Psoas muscle (tissue), 8 donors: ENCODE measurements at places on chromosomes 4 and X. TPM values are rescaled to one million over a fixed set of nuclear protein-coding genes. Genes with fewer than 3 reads are reported as not detected.

- DNase-seq: no peak
Observed at GRCh38 chr4:141782205-141782604, 145.8 kb downstream of the IL15 start.

DNA sequence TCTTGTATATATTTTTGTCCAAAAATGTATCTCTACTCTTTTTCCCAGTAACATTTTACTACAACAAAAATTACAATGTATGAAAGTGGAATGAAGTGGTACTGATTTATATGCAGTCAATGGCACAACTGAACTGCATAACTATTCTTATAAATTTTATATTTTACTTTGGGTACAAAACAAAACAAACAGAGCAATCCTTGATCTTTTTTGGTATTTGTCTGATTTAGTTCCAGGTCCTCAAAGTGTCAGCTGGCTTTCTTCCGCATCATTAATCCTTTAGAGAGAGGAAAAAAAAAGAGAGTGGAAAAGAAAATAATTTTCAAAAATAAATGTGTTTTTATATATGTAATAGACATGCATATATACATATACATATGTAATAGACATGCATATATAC lies 252.4 kb upstream of the SLIT2 start:
- no peak for DNase-seq

- DNase-seq: no peak
Observed at GRCh38 chrX:103846386-103846785, 14.3 kb upstream of the RAB9B start.

GRCh38 chrX:35380808-35381700 lies 417.1 kb upstream of the MAGEB16 start:
- DNase-seq: no peak

DNA sequence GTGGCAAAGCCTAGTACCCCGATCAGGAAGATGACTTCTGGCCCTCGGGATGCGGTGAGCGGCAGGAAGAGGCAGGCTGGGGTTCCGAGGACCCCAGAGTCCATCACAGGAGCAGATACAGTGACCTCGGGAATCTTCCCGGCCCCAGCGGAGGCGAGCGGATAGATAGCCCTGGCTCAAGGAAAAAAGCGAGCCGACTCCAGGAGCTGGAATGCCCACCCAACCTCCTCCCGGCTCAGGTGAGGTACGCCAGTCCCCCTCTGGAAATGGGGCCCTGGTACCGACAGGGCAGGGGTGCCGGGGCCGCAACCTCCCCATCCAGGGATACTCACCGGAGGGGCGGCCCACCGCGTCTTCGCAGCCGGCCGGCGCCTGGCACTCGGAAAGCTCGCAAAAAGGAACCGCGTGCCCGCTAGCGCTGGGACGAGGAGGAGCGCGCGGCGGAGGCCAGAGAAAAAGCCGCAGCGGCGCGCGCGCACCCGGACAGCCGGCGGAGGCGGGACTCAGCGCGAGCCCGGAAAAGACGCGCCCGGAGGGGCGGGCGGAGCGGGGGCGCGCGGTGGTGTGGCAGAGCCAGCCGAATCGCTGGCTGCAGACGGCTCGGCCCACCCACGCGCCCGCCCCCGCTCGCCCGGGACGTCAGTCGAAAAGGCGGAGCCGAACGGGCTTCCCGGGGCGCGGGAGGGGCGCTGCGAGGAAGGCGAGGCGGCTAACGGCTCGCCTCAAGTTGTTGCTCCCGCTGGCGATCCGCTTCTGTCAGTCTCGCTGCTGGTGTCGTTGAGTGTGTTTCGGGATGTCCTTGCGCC lies at the start of gene ACSL4:
Gene ACSL4 (minus strand): TSS at position 451 of the 806 bp plus-strand sequence. CDS start 49,894 bp downstream, outside the sequence.
- DNase-seq: peak; percentile 94

DNA sequence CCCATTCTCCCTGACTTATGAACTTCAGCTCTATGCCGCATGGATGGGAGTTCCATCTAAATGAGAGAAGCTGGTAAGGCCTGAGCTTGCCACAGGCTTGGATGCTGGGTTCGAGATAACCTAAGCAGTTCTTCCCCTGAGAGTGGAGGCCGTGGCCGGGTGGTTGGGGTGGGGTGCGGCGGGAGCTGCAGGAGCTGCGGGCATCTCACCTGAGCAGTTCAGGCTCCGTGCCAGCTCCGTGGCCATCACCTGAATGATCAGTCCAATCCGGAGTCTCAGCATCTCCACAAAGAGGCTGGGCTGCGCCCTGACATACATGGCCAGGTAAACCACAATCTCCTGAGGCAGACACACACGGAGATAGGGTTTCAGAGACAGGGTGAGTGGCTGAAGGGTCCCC lies 77.6 kb downstream of the PHKA2 start:
- DNase-seq: no peak

DNA sequence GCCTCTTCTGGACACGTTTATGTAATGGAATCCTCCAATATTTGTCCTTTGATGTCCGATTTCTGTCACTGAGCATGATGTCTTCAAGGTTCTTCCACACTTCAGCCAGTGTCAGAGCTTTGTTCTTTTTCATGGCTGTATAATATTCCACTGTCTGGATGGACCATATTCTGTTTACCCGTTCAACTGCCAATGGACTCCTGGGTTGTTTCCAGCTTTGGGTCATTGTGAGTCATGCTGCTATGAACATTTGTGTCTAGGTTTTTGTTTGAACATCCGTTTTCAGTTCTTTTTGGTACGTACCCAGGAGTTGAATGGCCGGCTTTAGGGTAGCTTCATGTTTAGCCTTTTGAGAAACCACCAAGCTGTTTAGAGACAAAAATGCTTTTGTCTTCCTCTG lies 93.2 kb downstream of the SHOX start:
- no peak for DNase-seq

- DNase-seq: no peak
Observed at GRCh38 chr4:56630876-56631666, 50.0 kb downstream of the HOPX start.

GRCh38 chrX:71671043-71671780 lies 3.9 kb downstream of the LOC101059915 start:
- no peak for DNase-seq

DNA sequence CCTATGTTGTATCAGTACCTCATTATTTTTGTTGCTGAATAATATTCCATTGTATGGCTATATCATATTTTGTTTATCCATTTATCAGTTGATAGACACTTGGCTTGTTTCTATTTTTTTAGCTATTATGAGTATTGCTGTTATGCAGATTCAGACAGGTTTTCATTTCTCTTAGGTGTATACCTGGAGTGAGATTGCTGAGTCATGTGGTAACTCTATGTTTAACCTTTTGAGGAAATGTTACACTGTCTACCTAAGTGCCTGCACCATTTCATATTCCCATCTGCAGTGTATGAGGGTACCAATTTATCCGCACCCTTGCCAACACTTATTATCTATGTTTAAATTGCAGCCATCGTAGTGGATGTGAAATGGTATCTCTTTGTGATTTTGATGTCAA lies 43.0 kb upstream of the SH3RF1 start:
- no peak for DNase-seq

GRCh38 chr4:76585897-76586360 lies 150.9 kb downstream of the SHROOM3 start:
- peak; percentile 41 for DNase-seq

DNA sequence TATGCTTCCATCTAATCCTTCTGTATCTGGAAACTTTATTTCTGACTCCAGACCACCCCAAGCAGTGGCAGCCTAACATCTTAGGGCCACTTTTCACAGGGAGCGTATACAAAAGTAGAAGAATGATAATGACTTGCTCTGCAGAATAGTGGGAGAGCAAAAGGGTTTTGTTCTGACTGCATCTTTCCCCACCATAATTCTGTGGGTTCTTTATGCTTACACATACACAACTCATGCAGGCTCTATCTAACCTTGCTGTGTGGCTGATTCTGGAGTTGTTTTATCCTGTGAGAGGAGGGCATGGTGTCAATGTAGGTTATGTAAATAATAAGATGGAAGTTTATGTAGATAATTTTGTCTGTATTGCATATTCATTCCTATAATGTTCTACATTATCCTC lies 42.4 kb upstream of the NDNF start:
- DNase-seq: no peak

GRCh38 chr4:4430492-4431195 lies 43.7 kb downstream of the NSG1 start:
- DNase-seq: no peak

DNA sequence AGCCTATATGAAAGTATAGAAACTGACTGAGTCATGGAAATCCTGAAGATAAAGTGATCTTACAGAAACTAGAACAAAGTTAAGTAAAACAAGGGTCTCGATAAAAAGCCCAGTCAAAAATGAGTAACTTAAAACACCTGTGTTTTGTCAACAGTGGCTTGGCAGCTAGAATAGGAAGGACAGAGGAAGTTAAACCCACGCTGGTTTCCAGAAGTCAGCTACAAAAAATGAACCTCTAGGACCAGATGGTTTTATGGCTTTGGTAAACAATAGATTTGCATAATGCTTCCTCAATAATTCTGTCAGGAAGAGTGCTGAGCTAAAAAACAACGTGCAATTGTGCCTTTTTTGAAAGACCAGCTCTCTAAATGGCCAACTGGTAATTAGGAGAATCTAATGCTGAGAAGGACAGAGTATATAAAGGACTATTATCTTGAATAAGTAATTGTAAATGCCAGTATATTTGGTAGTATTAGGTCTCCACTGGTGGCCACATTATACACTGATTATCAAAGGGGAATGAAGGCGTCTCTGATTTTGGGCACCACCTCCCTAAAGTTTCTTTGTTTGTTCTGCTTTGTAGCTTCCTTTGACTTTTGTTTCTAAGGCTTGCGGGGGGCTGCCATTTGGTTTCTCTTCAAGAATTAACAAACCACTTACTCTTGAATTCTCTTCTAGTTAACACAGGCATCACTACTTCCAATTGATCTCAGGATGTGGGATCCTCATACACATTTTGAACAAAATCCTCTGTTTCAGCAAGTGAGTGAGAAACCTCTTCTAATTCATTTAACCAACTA lies 72.2 kb upstream of the PPP3CA start:
- DNase-seq: no peak

DNA sequence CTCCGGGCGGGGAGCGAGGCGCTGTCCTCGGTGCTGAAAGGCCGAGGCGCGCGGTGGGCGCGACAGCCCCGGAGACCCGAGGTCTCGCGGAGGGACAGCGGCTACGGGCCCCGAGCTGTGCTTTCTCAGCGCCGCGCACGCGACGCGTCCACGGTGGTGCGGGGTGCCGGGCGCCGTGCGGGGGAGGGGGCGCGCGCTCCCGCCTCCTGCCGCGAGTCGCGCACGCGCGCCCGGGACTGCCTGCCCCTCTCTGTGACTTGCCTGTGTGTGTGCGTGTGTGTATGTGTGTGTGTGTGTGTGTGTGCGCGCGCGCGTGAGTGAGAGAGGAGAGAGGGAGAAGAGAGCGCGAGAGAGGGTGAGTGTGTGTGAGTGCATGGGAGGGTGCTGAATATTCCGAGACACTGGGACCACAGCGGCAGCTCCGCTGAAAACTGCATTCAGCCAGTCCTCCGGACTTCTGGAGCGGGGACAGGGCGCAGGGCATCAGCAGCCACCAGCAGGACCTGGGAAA lies at the start of gene GRIA2:
Gene GRIA2 (plus strand): TSS at position 358 of the 511 bp plus-strand sequence. CDS start 315 bp downstream, outside the sequence.
- DNase-seq: peak; percentile 51

- peak; percentile 17 for DNase-seq
Observed at GRCh38 chr4:181301735-181302710, 941.2 kb upstream of the TENM3 start.

- DNase-seq: no peak
Observed at GRCh38 chrX:17550011-17550410, 175.0 kb downstream of the NHS start.

GRCh38 chr4:13240066-13240465 lies 244.1 kb downstream of the RAB28 start:
- no peak for DNase-seq

FAT1 gene
- total RNA-seq: 2.9 TPM
